ENCODE measurements at places on chromosomes 13 and 19.

GRCh38 chr19:29614780-29615179 is 8.7 kb downstream of the POP4 start:
- no peak for DNase-seq

GRCh38 chr13:24033527-24034302 is 126.8 kb upstream of the SPATA13 start:
- DNase-seq, result no peak

- DNase-seq, result no peak
Observed at GRCh38 chr13:23321535-23322241, 111.8 kb downstream of the SACS start.

GRCh38 chr13:51865838-51866237 is 4.1 kb downstream of the CCDC70 start:
- no peak for DNase-seq

DNA sequence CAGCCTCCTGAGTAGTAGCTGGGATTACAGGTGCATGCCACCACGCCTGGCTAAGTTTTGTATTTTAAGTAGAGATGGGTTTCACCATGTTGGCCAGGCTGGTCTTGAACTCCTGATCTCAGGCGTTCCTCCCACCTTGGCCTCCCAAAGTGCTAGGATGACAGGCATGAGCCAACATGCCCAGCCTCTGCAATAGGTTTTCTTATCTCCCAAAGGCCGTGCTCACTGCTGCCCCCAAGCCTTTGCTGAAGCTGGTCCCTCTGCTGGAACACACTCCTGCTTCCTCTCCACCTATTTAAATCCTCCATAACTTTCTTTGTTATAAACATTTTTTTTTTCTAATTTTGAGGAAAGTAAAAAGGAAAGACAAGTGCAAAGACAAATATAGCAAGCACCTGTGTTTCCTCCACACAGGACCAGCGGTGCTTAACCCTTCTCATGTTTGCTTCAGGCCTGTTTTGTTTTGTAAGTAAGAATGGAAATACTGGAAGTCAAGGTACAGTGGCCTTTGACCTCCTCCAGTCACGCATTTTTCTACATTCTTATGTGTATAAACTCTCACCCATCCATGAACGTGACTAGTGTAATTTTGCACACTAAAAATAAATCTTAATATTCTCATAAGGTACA is 14.5 kb upstream of the TNFAIP8L1 start:
- DNase-seq, result peak; percentile 53

GRCh38 chr19:2478756-2479555 is 3.0 kb downstream of the GADD45B start:
- DNase-seq, result no peak

DNA sequence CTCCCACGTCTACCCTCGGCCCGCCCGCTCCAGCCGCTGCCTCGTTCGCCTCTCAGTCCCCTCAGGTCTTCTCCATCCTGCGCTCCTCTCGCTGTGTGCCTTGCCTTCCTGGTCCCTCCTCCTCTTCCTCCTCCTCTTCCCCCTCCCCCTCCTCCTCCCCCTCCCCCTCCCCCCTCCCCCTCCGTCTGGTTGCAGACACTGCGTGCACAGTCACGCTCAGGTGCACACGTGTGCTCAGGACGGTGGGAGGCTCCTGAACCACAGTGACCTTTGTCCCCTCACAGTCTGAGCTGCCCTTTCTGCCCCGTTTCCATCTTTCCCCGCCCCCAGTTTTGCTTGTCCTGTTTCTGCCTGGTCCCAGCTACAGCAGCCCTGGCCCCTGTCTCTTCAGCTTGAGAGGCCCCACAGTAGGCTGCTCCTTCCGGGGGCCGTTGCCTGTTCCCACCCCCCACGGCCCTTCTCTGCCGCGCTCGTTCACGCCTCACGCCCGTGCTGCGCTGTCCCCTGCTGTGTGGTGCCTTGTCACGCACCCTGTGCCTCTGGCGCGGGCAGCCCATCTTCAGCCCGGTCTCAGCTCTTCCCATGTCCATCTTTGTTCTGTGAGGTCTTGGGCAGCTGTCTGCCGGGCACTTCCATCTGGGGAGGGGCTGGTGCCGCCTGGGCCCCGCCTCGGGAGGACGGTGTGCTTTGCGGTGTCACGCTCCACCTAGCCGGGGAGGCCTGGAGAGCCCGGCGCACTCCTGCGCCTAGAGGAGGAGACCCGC is 13.8 kb upstream of the RPS15 start:
- no peak for DNase-seq

- no peak for DNase-seq
Observed at GRCh38 chr13:25541434-25542123, 169.8 kb downstream of the ATP8A2 start.

DNA sequence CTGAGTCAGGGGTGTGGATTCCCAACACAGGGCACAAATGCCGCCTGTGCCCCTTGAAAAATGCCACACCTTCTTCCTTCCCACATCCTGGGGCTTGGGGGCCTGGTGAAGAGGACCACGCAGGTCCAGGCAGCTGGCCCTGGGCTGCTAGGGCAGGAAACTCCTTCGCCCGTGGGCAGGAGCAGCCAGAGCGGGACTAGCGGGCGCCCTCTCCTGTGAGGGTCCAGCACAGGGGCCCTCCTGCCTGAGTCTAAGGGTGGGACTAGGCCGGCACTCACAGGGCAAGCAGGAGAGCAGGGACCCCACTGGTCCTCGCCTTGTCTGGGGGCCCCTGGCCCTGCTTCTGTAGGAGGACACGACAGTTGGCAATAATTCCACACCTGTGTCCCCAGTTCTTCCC is 7.5 kb upstream of the CEBPA start:
- DNase-seq, result no peak

- no peak for DNase-seq
Observed at GRCh38 chr13:50140153-50140552, 124.9 kb downstream of the KCNRG start.

- DNase-seq, result peak; percentile 38
Observed at GRCh38 chr19:10501971-10502523, 1.1 kb downstream of the KEAP1 start.

DNA sequence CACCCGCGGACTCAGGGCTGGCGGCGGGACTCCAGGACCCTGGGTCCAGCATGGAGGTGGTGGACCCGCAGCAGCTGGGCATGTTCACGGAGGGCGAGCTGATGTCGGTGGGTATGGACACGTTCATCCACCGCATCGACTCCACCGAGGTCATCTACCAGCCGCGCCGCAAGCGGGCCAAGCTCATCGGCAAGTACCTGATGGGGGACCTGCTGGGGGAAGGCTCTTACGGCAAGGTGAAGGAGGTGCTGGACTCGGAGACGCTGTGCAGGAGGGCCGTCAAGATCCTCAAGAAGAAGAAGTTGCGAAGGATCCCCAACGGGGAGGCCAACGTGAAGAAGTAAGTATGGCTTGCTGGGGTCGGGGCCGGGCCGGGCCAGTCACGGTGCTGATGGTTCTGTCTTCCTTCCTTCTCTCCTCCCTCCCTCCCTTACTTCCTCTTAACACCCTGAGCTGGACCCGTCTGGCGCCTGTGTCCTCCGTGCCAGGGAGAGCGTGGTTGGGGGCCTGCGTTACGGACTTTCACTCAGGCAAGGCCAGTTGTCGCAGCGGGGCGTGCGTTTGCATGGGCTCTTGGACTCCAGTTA is 1.4 kb downstream of the STK11 start:
- DNase-seq, result no peak

DNA sequence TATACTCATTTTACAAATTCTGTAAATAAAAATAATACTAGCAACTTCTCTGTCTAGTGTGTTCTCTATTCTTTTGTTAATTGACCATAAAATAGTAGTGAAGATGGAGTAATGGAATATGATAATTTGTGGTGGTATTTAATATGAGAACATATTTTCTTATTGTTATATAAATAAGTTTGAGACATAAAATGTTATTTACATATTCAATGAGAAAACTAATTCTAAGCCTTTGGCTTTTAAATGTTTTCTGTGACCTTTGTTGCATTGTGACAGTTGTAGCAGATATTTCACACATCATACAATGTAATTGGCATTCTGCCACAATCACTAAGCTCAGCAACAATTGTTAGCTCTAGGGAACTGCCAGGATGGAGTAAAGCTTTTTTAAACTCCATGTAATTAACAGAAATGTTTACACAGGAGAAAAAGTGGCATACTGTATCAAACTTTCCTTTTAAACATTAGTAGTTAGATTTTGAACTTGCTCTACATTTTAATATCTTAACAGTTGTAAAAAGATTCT is 562.1 kb upstream of the PCDH9 start:
- no peak for DNase-seq

DNA sequence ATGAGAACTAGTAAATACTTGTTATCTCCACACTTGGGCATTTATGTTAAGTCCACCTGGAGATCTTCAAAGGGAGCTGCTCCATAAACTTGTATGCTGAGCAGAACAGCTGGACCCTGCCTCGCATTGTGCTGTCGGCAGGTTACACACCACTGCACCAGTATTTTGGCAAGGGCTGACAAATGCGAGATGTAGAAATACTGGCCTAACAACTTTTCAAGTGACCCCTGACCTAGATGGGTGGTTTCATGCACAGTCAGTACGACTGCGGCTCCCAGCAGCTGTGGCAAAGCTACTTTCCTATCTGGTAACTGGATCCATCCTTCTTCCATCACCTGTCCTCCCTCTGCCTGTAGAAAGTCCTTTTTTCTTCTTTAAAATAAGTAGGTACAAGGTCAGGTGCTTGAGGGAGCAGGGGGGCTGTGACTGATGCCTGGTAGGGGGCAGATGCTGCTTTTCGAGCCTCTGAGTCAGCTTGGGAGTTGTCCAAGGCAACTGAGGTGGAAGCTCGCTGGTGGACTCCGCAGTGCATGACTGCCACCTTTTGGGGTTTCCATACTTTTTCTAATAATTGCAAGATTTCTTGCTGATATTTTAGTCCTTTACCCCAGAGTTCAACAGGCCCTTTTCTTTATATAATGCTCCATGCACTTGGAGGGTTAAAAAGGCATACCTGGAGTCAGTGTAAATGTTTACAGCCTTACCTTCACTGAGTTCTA is 86.8 kb downstream of the SLC25A15 start:
- no peak for DNase-seq

DNA sequence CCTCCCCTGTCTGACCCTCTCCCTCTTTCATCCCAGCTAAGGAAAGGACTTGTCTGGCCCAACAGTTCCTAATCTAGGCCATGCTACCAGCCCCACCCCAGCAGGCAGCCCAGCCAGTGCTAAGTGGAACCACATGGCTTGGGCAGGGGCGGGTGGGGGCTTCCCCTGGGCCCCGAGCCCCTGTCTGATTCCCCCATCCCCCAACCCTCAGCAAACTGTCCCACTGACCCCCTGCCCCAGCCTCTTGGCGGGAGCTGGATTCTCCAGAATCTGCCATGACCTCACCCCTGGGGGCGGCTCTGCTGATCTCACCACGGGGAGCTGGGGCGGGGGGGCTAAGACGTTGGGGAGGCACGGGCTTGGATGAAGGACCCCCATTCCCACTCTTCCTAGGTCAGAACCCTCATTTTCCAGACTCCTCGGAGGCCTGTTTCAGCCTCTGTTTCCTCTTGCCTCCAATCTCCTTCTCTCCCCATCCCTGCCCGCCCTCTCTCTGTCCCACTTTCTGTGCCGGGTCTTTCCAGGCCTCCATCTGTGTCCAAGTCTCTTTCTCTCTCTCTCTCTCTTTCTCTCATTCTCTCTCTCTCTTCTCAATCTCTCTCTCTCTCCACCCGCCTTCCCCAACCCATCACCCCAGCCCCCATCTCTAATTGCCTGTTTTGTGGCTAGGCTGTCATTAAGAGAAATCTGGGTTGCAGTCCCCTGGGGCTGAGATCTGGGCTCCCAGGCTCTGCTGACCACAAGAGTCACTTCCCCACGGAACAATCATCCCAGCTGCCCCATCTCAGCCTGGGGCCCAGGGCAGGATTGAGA is 2.7 kb downstream of the COL5A3 start:
- no peak for DNase-seq

- no peak for DNase-seq
Observed at GRCh38 chr13:59706101-59706976, 457.4 kb downstream of the DIAPH3 start.
